ENCODE measurements at places on chromosomes 2 and 18.

DNA sequence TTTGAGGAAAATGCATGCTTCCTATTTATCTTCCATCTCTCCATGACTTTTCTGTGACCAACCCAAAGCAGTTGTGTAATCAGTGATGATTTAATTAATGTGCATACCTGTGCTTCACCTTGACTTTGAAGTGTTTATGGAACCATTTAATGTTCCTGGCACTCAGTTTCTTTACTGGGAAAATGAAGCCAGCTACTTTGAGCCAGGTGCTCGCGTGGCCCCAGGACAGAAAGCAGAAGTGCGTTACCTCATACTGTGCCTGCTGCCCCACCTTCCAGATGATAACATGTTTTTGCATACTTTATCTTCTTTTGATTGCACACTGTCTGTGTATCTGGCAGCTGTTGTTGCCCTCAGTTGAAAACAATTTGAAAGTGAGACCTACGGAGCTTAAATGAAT, 61.3 kb downstream of the PMAIP1 start:
- DNase-seq = no peak

DNA sequence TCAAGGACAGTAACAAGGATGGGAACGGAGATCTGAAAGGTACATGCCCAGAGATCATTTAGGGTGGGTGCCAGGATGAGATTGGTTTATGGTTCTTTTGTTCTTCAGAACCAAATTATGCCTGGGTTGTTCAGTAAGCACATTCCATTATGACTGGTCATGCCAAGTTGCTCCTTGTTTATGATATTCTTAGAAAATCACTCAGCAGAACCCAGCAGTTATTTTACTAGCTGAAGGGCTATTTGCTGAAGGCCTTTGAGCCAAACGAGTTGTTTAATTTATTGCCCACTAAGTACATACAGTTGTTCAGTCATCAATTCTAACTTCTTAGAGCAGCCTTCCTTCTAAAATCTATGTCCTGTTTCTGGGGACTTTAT, 635 bp downstream of the SLC3A1 start:
- no peak for DNase-seq

DNA sequence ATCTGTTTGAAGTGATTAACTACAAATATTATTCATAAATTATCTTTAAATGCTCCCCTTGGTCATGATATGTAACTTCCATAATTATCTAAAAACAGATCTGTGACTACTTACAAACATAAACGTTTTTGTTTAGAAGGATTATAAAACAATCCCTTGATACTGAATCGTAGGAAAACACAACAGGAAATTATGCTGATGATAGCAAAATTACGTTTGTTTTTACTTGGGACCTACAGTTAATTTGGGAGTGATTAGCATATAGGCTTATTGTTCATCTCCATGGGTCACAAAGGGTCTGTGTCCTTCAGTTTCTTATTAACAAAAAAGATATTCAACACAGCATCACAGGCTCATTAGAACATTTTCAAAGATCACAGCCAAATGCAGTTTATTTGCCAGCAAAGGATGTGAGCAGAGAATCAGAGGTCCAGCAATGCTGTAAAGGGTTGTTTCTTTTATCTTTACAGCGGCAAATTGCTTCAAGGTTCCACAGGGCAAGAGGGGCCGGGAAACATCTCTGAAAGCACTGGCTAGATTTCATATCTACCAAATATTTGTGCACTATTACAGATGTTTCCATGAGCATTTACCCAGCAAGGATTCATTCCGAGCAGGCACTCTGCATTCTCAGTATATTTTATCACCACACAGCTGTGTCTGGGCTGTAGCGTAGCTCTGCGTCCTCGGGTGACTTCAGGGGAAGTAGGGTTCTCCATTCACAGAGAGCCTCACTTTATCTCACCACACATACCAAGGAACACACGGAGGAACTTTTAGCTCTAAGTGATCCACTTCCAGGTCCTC, 4.1 kb downstream of the CCDC195 start:
- no peak for DNase-seq

DNA sequence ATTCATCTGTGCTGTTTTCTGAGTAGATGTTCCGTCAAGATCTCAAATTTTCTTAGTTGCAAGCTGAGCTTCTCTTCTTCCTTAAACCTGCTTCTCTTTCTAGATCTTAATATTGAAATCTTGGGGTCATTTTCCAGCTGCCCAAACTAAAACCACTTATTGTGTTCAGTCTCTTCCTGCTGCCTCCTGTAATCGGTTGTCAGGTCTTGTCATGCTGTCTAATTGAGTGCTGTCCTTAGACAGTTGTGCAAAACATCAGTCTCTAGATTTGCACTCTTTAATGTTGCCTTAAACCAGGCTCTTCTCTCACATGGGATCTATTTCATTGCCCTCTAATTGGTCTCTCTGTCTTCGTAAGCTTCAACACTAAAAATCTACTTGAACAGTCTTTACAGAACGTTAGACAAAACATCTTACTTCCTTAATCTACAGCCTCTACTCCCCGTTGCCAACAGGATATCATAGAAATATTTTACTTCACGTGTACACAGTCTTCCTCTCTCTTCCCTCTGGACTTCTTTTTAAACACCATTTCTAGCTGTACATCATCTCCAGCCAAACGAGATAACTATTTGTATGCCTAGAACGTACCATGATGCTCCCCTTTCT, 34.9 kb downstream of the GPD2 start:
- no peak for DNase-seq

GRCh38 chr2:144343145-144343544, 176.8 kb downstream of the ZEB2 start:
- no peak for DNase-seq

GRCh38 chr2:182049372-182050148, 63.9 kb downstream of the PPP1R1C start:
- no peak for DNase-seq

DNA sequence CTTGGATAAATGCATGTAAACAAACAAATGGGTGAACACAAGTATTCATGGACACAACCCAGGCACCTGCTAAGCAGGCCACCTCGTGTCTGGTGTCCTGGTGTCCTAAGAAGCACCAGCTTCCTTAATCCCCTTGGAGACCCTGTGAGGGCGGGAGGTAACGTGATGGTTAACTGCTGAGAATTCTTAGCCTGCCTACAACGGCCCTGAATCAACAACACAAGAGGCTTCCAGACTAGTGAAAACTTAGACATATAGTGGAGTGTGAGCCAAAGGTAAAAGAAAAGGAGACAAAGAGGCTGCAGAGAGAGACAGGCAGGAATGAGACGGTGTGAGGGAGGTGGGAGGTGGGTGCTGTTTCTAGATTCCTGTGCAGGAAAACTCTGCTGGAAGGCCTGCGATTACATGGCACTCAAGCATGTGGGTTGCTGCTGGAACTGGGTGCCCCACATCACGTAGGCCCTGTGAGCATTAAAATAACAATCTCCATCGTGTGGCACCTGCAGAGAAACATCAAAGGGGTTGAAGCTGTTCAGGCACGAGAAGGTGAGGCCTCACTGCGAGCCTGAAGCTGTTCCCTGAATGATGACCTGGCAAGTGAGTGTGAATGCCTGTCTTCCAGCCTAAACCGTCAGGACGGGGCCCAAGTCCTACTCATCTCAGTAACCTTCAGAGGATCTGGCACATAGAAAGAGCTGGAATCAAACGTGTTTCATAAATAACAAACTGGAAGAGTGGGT, 64.2 kb downstream of the RPL37A start:
- DNase-seq = no peak

DNA sequence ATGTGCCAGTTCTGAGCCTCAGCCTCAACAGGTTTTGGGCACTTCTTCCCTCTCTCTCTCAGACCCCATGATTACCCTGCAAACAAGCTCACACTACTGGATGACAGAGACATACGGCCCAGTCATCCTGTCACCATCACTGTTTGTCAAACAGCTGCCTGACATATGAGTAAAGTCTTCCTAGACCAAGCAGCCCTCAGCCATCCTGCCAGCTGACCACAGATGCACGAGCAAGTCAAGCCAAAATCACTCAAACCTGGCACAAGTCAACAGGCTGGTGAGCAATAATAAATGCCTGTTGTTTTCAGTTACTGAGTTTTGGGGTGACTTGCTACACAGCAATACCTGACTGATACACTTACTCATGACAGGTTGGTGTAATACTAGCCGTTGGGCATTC, 75.5 kb upstream of the KLF7 start:
- DNase-seq = no peak

DNA sequence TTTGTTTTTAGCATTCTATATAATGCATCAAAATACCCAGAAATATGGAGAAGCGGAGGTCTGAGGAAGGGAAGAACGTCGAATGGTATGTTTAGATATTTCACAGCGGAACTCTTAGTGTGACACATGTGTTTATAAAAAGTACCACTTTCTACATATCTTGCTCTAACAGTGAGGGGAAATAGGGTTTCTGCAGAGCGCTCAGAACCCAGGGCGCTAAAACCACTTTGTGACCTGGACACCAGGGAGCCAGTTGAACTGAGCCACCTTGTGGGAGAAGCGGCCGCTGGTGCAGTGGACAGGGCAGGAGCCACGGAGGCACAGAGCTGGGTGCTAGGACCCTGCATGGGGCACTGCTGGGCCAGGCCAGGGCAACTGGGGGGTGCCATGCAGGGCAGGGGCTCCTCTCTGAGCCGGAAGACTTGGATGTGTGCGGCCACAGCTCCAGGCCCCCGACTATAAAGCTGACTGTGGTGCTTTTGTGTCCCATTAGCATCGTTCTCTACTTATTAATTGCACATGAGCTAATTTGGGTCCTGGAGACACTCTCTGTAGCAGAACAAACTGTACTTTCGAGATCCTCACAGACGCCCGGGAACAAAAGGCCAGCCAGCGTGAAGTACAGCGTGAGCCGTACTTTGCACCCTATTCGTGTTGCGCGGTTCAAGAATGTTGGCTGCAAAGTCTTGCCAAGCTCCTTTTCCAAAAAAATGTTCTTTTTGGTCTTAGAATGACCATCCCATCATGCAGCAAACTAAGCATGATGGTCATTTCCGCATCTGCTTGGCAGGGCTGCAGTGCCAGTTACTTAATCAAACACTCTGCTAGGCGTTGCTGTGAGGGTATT, 151.9 kb upstream of the ALKAL2 start:
- DNase-seq = no peak

DNA sequence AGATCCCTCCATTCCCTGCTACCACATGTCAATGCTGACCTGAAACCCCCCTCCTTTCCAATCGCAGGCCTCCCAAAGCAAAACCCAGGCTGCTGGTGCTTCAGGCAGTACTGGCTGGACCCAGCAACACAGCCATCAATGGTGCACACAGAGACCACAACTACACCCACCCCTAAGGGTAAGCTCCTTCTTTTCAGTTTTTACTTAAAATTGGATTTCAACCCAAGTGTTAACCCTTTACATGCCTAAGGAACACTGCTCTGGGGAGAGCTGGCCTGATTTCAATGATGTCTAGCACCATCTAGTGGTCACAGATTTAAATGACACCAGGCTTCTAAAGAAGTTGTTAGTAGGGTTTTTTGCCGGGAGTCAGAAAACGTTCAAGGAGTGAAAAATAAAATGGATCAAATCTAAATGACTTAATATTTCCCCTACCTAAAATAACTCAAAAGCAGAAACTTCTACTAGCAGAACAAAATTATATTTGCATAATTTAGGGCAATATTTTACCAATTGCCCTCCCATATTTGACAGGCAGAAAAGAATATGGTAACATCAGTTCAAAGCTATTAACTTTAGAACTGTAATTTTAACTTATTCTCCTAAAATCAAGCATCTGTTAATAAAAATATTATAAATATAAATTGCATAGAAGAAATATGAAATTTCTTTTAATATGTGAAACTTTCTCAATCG, 24.6 kb downstream of the FECH start:
- no peak for DNase-seq

DNA sequence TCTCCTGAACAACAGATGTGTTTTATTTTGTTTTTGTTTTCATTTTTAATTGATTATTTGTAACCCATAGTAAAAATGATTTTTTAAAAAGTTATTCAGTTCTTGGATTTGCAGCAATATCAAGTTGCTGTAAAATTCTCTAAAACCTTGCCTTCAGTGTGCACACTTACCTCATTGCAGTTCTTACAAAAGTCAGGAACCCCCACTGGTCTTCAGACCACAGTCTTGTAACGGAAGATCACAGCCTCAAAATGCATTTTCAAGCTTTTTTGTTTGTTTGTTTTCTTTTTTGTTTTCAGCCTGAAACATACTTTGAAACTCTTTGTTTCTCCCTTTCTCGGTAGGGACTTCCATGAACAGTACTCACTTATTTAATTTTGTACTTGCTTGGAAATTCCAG, 1012.8 kb upstream of the GYPC start:
- DNase-seq = no peak
